ENCODE measurements at places on chromosomes 4 and X. TPM values are rescaled to one million over a fixed set of nuclear protein-coding genes. Genes with fewer than 3 reads are reported as not detected.
A peak's percentile ranks its signal among the peaks of the same experiment; 100 is the strongest.

DNA sequence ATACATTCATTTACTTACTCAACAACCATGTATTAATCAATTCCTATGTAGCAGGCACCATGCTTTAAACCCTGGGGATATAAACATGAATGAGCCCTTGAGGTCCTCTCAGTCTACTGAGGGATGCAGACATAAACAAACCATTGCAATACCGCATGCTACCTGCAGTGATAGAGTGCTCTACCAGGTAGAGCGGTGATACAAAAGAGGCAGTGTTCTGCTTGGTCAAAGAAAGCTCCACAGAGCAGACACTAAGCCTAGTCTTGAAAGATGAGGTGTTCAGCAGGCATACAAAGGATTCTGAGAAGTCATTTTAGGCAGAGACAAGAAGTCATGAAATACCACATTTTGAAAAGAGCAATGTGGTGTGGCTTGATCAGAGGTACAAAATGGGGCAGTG is 26.9 kb upstream of the AMOT start:
- H3K27me3 ChIP-seq: peaks cover 39% of the 10 kb centered on the region
- H3K27ac ChIP-seq: no peak overlapping the region
- H3K36me3 ChIP-seq: no peaks in the 10 kb centered on the region
- H3K4me1 ChIP-seq: no peaks in the 10 kb centered on the region
- no peak for DNase-seq

- no peak for DNase-seq
- H3K4me3 ChIP-seq: no peak overlapping the region
- no peaks in the 10 kb centered on the region for H3K27me3 ChIP-seq
Observed at GRCh38 chr4:106172861-106173260, 143.1 kb downstream of the TBCK start.

DNA sequence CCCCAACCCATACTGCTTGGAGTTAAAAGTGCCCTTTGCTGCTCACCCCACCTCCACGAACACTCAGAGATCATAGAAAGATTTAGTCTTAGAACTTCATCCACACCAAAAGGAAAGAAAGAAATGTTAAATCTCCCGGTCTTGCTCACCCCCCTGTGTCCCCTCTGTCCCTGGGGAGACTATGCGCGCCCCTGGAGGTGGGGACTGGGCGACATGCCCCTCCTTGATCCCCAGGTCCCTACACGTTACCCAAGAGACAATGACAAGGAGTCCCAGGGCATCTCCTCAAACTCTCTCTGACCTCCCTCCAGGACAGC is 620 bp downstream of the ITM2A start:
- no peaks in the 10 kb centered on the region for H3K27me3 ChIP-seq
- no peaks in the 10 kb centered on the region for H3K36me3 ChIP-seq
- no peak for DNase-seq
- H3K4me3 ChIP-seq: peak overlapping the region; percentile 38

DNA sequence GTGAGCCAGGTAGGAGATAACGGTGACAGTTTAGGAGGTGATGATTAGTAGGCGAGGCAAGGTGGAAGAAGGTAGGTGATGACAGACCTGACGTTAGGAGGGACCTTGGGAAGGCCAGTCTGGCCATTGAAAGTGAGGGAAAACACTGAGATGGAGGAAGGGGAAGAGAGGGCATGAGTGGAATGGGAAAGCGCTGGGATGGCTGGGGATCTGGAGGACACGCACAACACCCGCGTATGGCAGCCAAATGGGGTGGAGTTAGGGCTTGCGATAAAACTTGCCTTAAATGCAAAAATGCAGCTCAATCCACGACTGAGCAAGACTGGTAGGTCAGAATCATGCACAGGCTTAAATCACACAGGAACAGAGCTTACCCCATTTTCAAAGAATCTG is 605 bp upstream of the CDKL2 start:
- peak overlapping the region; percentile 63 for H3K4me3 ChIP-seq
- no peak overlapping the region for H3K27ac ChIP-seq
- no peaks in the 10 kb centered on the region for H3K36me3 ChIP-seq

DNA sequence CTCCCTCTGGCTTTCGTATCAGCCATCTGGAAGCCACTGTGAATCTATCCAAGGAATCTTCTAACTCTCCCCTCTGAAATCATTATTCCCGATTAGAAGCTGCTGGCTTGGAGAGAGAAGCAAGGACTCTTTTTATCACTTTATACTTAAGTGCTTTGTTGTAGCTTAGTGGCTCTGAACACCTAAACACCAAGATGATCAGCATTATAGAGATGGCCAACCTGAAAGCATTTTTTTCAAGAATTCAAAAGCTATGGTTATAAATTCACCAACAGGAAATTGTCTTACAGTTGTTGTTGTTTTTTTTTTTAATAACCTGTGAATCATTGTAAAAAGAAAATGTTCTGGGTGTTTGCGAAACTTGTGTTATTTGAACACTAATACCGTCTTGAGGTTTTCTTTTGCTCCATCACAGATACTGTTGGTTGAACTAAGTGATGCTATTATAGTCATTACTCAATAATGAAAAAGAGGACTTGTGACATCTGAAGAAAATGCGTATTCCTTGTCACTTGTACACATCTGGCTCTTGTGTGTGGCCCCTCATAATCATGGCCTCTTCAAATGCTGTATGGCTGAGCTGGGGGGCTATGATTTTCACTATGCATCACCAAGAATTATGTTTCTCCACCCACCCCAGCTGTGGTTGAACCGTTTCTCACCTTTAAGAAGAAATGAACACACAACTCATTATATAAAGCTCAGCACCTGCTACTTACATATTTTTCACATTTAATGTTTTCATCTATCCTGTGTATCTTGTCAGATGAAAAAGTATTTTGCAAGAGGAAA is 11.8 kb upstream of the SMIM43 start:
- H3K27ac ChIP-seq: no peak overlapping the region
- no peak for DNase-seq
- peaks cover 4% of the 10 kb centered on the region for H3K27me3 ChIP-seq
- H3K4me1 ChIP-seq: no peaks in the 10 kb centered on the region

- DNase-seq: no peak
- no peak overlapping the region for H3K4me3 ChIP-seq
- no peaks in the 10 kb centered on the region for H3K4me1 ChIP-seq
- no peaks in the 10 kb centered on the region for H3K27me3 ChIP-seq
Observed at GRCh38 chr4:119657111-119657611, 28.6 kb upstream of the PDE5A start.

GRCh38 chr4:108988464-108989195 is 225.8 kb upstream of the ETNPPL start:
- no peak overlapping the region for H3K27ac ChIP-seq
- no peaks in the 10 kb centered on the region for H3K36me3 ChIP-seq
- H3K4me3 ChIP-seq: no peak overlapping the region
- no peaks in the 10 kb centered on the region for H3K4me1 ChIP-seq
- no peak for DNase-seq

DNA sequence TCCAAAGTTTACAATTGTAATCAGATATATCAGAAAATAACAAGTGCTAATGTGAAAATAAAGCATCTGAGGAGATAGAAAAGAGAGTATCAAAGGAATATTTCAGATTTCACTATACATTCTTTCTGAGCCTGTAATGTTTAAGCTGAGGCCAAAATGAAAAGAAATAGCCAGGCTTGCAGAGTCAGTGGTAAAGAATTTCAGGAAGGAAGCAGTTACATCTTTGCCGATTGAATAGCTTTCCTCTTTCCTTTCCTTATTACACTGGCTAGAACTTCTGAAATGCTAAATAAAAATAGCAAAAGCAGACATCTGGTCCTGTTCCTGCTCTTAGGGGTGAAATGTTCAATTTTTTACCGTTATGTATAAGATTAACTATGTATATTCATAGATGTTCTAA is 1441.6 kb upstream of the PCDH7 start:
- H3K27me3 ChIP-seq: no peaks in the 10 kb centered on the region
- no peaks in the 10 kb centered on the region for H3K4me1 ChIP-seq
- H3K27ac ChIP-seq: no peak overlapping the region
- H3K36me3 ChIP-seq: no peaks in the 10 kb centered on the region

Gene CCDC158
- total RNA-seq: 0.50 TPM

Gene SERTM2
- total RNA-seq: not detected

Gene TEX11
- total RNA-seq: not detected

Gene ADGRG2
- total RNA-seq: 0.33 TPM

Data from heart right ventricle (tissue), 16 donors.